ENCODE measurements at places on chromosomes 2 and 18.

DNA sequence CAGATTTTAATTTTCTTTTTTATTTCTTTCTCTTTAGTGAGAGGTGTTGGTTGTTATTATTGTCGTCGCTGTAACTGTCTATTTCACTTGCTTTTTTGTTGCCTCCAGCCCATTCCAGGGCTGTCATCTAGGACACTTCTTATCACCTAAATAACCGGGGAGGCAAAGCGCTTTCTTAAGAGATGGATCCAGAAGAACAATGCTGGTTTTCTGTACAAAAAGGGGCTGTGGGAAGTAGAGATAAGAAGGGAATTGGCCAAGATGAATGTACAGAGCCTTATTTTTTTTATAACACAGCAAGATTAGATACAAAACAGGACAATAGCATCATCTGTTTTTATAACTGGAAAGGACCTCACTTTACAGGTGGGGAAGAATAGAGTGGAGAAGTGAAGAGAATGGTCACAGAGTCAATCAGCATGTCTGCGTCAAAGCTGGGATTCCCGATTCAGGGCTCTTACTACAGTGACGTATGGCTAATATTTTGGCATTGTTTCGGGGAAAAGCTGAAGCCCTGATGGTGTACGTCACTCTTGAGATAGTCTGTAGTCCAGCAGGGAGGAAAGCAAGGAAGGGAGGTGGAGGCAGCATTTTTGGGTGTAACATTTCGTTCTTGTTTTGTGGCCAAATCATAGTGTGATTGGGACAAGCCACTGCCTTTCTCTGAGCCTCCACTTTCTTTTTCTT lies 23.2 kb downstream of the IL1B start:
- DNase-seq: no peak

DNA sequence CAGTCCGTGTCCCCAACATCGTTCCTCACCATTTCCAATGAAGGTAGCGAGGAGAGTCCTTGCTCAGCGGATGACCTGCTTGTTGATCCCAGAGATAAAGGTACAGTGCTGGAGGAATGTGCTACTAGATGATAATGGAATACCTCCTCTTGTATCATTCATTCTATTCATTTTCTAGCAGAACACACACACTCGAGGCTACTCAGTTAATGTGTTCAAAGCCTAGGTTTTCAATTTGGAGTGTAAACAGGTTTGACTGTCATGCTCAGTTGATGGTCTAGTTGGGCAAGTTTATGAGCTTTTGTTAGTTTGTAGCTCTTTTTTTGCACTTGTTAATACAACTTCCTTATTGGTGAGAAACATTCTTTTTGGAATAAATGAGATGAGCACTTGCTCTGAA lies 114.2 kb downstream of the ICA1L start:
- no peak for DNase-seq

- peak; percentile 26 for DNase-seq
These were observed 93.3 kb downstream of the CTAGE1 start for GRCh38 chr18:22324191-22325131.

DNA sequence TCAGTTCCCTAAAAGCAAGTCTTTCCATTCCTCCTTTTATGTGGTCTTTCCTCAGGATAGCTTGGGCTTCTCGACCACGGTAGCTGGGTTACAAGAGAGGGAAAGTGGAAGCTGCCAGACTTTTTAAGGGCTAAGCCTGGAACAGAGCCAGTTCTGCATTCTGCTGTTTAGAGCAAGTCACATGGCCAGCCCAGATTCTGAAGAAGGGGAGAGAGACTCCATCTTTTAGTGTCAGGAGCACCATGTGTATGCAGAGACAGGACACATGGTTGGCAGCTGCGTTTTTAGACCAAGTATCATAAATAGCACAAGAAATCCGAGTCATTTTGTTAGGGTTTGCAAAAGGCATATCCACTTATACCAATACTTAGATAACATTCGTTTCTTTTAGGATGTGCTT lies 4.7 kb downstream of the HMSD start:
- DNase-seq: peak; percentile 35

GRCh38 chr2:145587922-145588321 lies 1068.0 kb upstream of the ZEB2 start:
- no peak for DNase-seq

DNA sequence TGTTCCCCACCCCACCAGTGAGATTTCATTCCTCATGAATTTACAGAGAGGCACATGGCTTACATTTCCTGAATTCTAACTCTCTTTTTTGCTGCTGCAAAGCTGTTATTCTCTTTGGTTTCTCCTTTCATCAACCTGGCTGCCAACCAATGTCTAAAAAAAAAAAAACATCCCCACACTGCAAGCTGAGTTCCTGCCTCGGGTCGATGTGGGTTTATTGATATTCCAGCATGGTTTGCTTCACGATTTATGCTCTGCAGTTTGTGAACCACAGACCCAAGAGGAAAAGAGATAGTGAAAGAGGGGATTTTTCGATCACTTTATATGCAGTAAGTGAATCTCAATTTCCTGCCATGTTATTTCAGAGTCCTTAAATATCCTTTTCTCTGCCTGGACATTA lies 363.6 kb downstream of the LPIN1 start:
- DNase-seq: peak; percentile 16

DNA sequence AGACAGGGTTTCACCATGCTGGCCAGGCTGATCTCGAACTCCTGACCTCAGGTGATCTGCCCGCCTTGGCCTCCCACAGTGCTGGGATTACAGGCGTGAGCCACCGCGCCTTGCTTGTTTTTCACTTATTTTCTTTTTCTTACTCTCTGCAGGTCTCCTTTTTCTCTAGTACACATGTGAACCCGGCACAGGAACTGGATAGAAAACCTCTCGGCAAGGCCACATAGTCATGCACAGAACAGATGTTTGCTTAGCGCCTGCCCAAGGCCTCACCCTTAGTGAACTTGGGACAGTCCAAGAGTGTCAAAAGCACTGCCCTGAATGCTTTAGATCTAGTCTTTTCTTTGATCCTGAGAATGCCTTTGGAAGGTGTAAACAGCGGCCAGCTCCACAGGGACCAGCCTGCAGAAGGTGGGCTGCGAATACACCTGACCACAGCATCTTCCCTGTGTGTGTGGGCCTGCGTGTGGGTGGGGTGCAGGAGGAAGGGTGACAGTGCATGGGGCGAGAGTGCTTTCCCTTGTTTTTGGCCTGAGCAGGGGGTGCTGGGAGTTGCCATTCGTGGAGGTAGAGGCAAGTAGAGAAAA lies 27.0 kb downstream of the IMPA2 start:
- no peak for DNase-seq

DNA sequence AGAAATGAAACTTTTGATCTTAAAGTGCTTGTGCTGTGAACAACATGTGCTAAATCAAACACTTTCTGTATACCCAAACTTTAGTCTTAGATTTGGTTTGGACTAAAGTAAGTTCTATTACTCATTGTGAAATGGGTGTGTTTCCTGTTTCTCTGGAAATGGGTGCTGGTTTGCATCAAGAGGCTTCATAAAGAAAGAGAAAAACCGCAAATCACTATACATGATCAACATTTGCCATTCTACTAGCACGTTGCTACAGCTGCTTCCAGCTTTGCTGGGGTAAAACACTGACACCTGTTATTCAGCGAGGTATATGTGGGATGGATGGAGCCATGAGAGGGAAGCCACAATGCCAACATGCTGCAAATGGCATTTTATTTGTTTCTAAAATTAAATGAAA lies 547.0 kb upstream of the ACVR2A start:
- no peak for DNase-seq

DNA sequence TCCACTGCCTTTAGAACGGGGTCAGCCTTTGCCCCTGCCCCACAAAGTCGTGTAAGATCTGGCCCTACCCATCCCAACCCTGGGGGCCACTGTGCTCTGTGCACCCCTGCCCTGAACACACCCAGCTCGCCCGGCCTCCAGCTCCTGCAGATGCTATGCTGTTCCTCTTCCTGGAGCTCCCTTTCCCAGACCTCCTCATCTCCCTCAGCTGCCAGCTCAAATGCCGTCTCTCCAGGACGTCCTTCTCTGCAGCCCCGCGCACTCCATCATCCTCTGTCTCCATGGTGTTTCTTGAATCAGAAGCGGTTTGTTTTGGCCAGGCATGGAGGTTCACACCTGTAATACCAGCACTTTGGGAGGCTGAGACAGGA lies 94.1 kb downstream of the SH3BP4 start:
- DNase-seq: no peak

GRCh38 chr18:10953672-10954071 lies 195.7 kb downstream of the PIEZO2 start:
- no peak for DNase-seq

GRCh38 chr2:41926614-41927580 lies 120.9 kb upstream of the PKDCC start:
- DNase-seq: no peak

- DNase-seq: no peak
These were observed 25.2 kb downstream of the TRABD2A start for GRCh38 chr2:84855731-84856130.

DNA sequence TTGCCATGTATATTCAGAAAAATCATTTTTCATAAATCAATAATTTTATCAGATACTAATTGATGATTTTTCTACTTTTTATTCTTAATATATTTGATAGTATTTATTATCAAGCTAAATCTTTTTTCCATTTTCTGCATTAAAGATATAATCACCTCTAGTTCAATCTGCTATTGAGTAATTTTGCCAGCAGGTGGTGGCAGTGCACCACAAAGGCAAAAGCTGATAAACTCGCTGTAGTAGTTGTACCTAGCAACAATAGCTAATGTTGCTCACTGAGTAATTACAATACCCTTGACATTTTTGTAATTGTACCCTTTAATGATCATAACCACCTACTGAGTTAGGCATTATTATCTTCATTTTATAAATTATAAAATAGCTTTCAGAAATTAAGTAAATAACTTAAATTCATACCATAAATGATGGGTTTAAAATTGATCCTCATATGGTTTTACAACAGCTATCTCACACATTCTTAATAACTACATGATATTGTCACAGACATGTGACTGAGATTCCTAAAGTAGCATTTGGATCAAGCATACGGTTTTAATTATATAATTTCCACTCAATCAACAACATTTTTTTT lies 52.0 kb upstream of the CALCRL start:
- DNase-seq: peak; percentile 70

- no peak for DNase-seq
These were observed 147.9 kb upstream of the DNMT3A start for GRCh38 chr2:25489631-25490030.

All from Ammon's horn (tissue), 1 donor.